IMR-90 (cell line): ENCODE measurements at places on chromosomes 3 and 15. TPM values are rescaled to one million over a fixed set of nuclear protein-coding genes. Genes with fewer than 3 reads are reported as not detected.

DNA sequence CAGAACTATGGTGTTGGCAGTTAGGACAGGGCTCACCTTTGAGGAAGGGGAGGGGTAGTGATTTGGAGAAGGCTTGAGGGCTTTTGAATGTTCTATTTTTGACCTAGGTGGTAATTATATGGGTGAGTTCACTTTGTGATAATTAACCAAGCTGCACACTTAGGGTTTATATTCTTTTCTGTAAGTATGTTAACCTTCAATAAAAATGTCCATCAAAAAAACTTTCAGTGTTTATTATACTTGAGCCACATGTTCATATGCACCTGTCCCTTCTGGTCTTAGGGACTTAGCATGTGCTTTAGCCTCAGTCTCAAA lies 28.4 kb downstream of the PDE8A start:
- no peak for DNase-seq

- no peak for DNase-seq
Measured at GRCh38 chr3:114848643-114849350, 298.3 kb downstream of the ZBTB20 start.

- DNase-seq = peak; percentile 23
Measured at GRCh38 chr3:77296527-77296926, 256.6 kb downstream of the ROBO2 start.

DNA sequence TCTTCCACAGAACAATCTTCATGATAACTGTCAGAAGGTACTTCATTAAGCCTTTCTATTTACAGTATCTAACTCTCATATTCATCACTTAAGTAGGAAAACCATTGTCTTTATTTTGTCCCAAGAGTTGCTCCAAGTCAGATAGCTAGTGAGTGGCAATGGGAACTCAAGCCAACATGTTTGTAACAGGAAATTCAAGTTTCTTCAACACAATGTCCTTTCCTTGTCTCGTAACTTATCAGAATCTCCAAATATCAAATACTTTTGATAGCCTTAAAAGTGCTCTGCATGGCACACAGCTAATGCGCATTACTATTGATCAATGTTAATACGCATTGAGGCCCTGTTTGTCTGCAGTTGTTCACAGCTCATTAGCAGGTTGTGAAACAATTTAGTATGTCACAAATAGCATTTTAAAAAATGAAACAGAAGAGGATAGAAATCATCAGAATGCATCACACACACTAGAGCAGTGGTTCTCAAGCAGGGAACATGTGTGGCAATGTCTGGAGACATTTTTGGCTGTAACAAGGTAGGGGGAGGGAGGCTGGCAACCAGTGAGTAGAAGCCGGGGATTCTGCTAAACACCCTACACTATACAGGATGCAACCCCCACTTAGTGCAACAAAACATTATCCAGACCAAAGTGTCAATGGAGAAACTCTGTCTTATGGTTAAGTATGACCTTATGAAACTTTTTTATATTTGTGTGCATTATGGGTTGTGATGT lies 27.5 kb downstream of the BTLA start:
- no peak for DNase-seq

- no peak for DNase-seq
Measured at GRCh38 chr15:99522288-99522687, 43.5 kb upstream of the MEF2A start.

GRCh38 chr15:66760968-66761725 lies 59.1 kb downstream of the SMAD6 start:
- DNase-seq = no peak

DNA sequence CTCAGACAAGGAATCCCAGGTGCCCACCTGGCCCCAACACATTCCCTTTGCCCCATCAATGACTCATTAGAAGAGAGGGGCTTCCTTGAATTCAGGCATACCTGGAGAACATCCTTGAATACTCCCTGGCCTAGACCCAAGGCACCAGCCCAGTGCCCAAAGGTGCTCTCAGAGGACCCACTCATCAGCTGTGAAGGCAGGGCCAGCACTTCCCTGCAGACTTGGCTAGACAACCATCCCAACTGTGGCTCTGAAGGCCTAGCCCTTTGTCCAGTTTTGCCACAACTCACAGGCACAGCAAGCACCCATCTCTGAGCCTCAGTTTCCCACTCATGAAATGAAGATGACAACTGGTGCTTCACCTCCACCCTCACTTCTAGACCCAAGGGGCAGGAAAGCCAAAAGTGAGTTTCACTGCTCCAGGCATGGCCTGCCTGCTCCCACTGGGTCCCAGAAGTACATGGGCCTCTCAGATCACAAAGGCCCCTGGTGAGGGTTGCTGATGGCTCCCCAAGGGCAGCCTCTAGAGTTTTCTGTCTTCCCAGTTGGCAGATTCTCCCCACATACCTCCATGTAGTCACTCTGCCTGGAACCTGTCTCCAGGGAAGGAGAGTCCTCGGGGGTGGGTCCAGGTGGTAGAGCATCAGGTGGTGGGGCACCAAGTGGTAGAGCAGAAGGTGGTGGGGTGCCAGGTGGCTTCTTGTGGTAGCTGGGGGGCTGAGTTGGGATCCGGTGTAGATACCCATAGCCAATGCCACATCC lies 7.5 kb downstream of the GORASP1 start:
- DNase-seq = no peak

GRCh38 chr3:42290966-42291714 lies 25.2 kb upstream of the CCK start:
- no peak for DNase-seq

- DNase-seq = no peak
Measured at GRCh38 chr15:48622237-48622636, 23.3 kb downstream of the FBN1 start.

- no peak for DNase-seq
Measured at GRCh38 chr3:13700889-13701288, 152.0 kb downstream of the FBLN2 start.

DNA sequence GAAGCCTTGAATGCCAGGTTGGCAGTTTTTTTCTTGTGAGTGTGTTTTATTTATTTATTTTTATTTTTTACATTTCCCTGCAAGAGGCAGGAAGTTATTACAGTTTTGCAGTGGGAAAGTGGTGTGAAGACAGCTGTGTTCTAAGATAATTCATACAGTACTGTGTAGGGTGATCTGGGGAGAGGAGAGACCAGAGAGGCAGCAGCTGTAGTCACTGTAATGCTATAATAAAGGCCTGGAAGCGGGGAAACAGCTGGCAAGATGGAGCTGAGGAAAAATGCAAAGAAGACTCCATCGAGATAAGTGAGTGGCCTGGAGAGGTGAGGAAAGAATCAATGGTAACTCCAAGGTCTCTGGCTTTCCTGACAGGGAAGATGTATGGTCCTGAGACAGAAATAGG lies 23.1 kb downstream of the CNTN3 start:
- no peak for DNase-seq

GRCh38 chr3:172746475-172746874 lies 4.1 kb upstream of the ECT2 start:
- peak; percentile 16 for DNase-seq

DNA sequence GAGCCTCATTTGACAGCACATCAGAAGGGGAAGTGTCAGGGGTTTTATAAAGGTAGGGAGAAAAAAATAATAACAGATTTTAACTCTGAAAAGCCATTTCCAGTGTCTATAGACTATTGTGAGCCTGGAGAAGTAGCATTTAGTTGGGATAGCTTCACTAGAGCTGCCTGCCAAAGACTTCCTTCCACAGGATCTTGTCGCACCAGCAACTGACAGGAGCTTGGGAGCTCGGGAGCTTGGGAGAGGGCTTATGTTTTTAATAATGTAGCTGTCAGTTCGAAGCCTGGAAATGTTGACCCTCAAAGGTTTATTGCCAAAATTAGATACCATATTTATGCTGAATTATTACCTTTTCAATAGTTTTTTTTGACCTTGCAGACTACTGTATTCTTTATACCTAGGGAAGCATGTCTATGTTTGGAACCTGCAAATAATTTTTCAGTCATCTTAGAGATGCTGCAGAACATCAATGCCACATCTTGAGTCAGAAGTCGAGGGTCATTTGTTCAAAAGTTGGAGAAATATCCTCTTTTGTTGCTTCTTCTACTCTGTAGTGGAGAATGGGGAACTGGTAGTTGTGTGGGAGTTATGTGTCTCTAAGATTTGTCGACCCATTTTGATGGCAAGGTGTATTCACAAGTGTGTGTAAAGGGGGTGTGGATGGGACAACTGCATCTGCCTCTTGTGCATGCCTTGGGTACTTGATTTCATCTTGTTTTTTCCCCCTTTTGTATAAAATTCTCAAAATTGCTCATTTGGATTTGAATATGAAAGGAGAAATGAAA lies 41.7 kb downstream of the ARPP21 start:
- no peak for DNase-seq

GRCh38 chr15:25182736-25183445 lies 228.1 kb downstream of the SNRPN start:
- no peak for DNase-seq

- DNase-seq = no peak
Measured at GRCh38 chr3:126968391-126969390, 14.2 kb upstream of the PLXNA1 start.

DNA sequence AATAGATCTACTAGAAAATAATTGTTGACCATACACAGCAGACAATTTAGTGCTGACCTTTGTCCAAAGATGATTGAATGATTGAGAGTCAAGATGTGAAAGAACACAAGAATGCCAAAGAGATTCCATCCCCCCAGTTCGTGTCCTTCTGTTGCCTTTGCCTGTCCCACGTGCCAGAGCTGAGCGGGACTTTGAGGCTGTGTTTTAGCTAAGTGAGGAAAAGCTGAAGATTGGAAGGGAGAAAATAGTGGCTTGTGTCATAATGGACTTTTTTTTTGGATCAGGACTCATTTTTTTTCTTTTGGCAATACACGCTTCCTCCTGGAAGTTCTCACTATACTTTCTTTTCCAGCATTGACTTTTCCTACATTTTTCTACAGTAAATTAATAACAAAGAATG lies 206.6 kb upstream of the MDFIC2 start:
- no peak for DNase-seq

- peak; percentile 29 for DNase-seq
Measured at GRCh38 chr3:70580021-70580420, 267.6 kb upstream of the MDFIC2 start.

DNA sequence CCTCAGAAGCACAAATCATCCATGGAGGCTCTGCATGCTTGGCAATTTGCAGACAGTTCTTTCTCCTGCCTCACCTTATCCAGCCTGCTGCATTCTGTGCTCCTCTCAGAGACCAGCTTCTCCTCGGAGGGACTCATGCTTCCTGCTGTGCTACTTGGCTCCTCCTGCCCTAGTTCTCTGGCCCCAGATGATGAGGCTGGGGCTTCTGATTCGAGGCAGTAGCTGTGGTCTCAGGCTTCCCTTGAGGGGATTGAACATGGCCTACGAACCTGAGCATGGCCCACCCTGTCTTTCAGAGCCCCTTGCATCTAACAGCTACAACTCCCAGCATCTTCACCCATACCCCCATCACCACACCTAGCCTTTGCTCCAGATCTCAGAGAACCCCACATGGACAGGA lies 6.7 kb downstream of the VIPR1 start:
- DNase-seq = no peak

DNA sequence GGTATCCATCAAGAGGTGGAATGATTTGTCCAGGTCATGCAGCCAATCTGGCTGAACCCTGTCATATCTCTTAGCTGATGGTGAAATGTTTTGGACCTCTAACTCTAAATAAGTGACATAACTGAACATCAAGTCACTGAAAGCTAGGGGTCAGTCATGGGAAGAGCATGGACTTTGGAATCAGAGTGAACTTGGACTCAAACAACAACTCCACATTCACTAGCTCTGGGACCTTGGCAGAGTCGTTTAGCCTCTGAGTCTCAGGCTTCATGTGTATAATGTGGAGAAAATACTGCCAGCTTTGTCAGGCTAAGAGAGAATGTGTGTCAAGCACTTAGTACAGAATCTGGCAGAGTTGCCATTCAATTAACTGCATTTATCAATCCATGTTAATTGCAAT lies 557.8 kb upstream of the CFAP20DC start:
- peak; percentile 16 for DNase-seq

GRCh38 chr3:31670136-31670535 lies 137.4 kb downstream of the STT3B start:
- DNase-seq = no peak

DNA sequence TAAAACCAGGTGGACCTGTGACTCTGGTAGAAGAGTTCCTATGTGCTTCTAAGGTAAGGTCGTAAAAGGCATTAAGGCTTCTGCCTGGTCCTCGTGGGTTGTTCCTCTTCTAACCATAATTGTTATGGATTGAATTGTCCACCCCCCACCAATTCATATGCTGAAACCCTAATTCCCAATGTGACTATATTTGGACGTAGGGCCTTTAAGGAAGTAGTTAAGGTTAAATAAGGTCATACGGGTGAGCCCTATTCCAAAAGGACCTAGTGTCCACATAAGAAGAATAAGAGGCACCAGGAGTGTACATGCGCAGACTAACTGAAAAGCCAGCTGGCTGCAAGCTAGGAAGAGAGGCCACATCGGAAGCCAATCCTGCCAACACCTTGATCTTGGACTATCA lies 1.9 kb downstream of the ADPGK start:
- no peak for DNase-seq

GRCh38 chr3:11126653-11127052 lies 27.6 kb upstream of the HRH1 start:
- DNase-seq = no peak

GRCh38 chr15:81298611-81299010 lies 25.3 kb downstream of the STARD5 start:
- no peak for DNase-seq

DNA sequence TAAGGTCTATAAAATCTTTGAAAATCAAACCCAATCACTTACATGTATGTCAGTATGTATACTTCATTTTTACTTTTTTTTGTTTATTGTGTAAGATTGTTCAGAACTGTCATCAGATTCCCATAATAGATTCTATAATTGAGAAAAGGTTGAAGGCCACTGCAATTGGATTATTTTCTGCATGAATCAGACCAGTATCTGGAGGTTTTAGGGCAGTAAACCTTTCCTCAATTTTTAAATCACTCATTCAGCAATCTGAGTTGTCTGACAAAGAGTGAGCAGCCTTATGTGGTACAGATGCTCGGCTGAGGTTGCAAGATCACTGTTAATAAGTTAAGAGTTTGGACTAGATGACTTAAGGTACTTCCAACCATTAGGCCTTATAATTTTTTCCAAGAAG lies 96.0 kb downstream of the TP63 start:
- no peak for DNase-seq

TEX9 gene
- 1.4 and 2.5 TPM in 2 replicates for total RNA-seq

ZNF592 gene
- 4.2 and 4.3 TPM in 2 replicates for total RNA-seq

GOLGA8S gene
- total RNA-seq = under 0.01 TPM in 2 replicates

MYD88 gene
- total RNA-seq = 9.3 and 10.8 TPM in 2 replicates

RASA2 gene
- total RNA-seq = 14.0 and 22.5 TPM in 2 replicates

ARPP21 gene
- not detected in 2 replicates for total RNA-seq

FBXW12 gene
- total RNA-seq = not detected in 2 replicates

RETNLB gene
- total RNA-seq = not detected in 2 replicates

PRR20G gene
- total RNA-seq = not detected in 2 replicates
